ENCODE measurements at places on chromosomes 1 and 21.

GRCh38 chr1:41278076-41278475 lies 36.0 kb upstream of the SCMH1 start:
- DNase-seq: no peak

DNA sequence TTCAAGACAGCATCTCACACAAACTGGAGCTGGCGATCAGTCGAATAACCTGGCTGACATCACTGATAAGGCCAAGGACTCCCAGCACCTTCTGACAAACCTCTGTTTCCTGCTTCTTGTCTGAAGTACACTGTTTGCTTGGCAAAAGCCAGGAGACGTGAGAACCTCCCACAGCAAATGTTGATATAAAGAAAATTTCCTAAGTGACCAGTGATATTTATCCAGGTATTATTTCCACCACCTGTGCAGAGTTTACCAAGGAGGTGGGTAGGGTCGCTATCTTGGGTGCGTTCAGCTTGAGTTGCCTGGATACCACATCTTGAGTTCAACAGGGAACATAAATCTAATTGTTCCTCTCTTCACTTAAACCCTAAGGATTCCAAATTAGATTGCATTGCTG lies 72.9 kb downstream of the SETD4 start:
- no peak for DNase-seq

GRCh38 chr1:232704694-232705680 lies 75.1 kb upstream of the SIPA1L2 start:
- no peak for DNase-seq

DNA sequence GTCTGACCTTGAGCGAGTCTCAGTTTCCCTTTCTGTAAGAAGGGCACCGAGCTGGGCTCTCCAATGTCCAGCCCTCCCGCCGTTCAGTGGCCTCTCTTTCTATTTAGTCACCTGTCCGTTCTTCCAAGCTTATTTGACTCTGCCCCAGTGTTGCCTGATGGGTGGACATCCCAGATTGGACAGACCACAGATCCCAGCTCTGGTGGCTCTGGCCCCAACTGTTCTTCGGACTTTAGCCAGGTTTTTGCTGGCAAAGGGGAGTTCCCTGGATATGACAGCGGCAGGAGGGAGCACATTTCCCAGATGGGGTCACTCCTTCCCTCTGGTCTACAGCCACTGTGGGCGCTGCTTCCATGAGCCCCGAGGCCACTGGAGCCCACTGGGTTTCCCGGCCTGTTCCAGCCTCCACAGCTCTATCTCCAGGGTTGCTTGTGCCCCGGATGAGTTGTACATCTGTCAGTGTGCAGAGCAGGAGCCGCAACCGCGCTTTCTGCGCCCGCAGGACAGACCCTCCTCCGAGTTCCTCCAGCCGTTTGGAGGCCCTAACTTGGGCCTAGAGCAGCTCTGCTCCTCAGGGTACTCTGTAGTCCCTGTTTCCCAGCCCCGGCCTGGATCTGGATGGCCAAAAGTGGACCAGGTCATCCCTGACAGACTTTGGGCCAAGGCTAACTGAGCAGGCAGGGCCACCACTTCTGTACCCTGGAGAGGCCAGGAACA lies 3.8 kb downstream of the DMBX1 start:
- DNase-seq: no peak

- DNase-seq: no peak
These were observed 33.4 kb upstream of the PRKACB start for GRCh38 chr1:84110629-84111028.

- DNase-seq: no peak
These were observed 35.9 kb downstream of the TCP10L start for GRCh38 chr21:32549440-32549839.

DNA sequence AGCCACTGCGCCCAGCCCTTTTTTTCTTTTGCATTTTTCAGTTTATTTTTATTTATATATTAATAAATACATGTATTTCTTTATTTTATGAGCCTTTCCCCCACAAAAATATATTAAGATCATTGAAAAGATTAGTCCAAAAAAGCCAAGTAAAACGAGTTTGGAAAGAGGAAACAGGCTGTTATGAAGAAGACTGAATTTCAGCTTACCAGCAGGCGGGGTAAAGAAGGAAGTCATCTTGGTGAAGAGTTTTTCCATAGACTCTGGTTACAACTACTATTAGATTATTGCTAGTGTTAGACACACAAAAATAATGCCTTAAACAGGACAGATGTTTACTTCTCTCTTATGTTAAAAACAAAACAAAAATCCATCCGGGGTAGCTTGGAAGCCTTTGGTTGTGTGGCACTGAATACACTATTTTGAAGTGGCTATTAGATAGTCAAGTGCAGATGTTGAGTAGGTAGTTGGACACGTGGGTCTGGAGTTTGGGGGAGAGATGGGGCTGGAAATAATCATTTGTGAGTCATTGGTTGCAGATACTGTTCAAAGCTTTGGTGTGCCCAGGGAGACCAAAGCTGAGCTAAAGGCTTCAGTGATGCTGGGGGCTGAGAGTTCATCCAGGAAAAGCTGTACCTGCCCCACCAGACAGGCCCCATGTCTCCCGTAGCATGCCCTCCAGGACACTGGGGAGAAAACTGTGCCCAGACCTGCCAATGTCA lies 8.7 kb upstream of the LRRC71 start:
- no peak for DNase-seq

GRCh38 chr1:5998051-5998905 lies 6.1 kb upstream of the NPHP4 start:
- no peak for DNase-seq

DNA sequence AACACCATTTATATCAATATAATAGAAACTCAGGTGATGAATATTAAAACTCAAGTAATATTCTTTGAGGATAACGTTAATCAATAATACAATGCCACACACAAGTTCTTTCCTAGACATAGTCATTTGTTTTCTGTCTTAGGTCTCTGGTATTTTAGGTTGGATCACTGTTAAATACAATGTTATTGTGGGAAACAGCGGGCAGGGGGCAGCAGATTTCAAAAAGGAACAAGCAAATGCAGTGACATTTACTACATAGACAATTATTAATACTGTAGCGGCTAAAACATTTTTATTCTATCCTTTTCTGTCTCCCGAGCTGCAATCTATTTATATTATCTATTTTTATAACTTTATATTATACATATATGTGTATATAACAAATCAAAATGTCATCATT lies 186.4 kb upstream of the ZNHIT6 start:
- no peak for DNase-seq

GRCh38 chr1:63898428-63899196 lies 124.8 kb downstream of the ROR1 start:
- DNase-seq: no peak

GRCh38 chr1:87155170-87155569 lies 173.5 kb upstream of the LMO4 start:
- no peak for DNase-seq

DNA sequence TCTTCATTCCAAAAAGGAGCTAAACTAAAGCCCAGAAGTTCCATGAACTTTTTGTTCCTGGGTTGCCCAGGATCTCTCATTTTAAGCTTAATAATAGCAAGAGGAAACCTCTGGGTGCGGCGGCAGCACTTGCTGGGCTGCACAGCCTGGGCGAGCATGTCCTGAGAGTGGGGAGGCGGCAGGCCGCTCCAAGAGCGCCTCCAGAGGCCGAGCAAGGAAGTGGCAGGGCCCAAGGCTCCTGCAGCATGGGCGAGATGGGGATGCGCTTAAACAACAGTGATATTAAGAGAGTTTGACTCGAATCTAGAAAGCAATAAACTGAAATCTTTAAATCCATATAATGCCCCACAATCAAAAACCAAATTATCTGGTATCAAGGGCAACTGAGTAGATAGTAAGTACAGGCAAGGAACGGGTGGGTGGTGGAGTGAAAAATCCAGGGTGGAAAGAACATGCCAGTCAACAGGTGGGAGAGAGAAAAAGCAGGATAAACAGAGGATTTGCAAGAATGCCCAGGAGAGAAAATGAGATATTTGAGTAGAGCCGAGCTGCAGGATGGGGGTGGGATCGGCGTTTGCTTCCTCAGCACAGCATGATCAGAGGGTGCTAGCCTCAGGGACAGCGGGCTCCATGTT lies 14.1 kb upstream of the TNR start:
- DNase-seq: no peak

- no peak for DNase-seq
These were observed 510.5 kb downstream of the PLPP3 start for GRCh38 chr1:56068908-56069307.

DNA sequence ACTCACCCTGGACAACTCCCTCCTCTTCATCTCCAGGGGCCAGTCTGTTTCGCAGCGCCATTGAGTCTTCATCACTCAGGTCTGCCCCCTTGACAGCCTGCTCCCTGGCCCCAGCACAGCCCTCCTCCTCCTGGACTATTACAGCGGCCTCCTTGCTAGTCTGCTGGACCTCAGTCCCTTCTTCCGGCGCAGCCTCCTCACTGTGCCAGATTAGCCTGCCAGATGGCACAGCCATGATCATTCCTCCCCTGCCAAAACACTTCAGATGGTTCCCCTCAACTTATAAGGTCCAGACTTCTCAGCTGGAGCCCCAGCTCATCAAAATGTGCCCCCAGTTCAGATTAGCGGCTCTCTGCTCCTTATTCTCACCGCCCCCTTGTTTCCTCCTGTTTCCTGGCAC lies 7.0 kb upstream of the CELSR2 start:
- DNase-seq: no peak

- no peak for DNase-seq
These were observed 53.4 kb upstream of the KIAA1614 start for GRCh38 chr1:180859306-180859705.

DNA sequence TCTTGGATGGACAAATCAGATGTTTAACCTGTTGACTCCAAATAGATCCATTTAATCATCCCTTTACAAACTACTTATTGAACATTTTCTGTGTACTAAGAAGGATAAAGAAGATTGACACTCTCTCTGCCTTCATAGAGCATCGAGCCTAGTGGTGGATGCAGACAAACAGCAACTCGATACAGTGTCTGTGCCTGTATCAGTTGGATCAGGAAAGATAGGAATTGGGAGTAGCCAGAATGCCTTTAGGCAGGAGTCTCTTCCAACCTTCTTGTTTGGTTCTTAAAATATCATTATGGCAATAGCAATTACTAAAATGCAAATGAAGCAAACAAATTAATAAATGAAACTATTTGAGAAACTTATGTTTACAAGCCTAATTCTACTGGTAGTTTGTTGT lies 89.0 kb upstream of the RAVER2 start:
- no peak for DNase-seq

DNA sequence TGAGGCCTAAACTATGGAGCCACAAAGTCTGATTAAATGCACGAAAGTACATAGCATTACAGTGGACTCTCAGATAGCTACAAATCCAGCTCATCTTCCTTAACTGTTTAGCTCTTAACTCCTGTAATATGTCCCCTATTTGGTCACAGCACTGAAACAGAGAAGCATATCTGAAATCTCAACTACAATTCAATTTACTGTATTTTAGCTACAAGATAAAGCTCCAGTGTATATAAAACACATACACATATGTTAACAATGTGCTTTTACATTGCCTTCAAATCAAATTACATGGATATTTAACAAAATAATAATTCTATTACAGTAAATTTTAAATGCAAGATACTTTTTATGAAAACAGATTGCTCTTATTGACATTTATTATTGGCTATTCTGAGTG lies 849.3 kb upstream of the PRMT6 start:
- DNase-seq: no peak

- no peak for DNase-seq
These were observed 364.6 kb upstream of the PROX1 start for GRCh38 chr1:213623064-213623581.

GRCh38 chr1:198942466-198942865 lies 303.6 kb downstream of the PTPRC start:
- DNase-seq: no peak

DNA sequence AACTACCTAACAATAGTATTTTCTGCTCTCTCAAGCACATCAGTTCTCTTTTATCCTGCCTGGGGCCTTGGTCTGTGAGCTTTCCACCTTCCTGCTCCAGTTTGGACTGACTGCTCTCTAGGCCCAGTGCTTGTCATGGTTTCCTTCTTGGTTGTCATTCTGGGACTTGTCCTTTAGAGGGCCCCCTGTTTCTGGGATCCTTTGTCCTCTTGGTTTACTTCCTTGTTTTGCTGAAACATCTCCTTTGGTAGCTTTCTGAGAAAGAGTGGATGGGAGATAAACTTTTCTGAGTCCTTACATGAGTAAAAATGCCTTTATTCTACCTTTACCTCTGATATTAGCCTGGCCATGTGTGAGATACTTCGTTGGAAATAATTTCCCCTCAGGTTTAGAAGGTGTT lies 4.7 kb downstream of the SLC1A7 start:
- DNase-seq: no peak

DNA sequence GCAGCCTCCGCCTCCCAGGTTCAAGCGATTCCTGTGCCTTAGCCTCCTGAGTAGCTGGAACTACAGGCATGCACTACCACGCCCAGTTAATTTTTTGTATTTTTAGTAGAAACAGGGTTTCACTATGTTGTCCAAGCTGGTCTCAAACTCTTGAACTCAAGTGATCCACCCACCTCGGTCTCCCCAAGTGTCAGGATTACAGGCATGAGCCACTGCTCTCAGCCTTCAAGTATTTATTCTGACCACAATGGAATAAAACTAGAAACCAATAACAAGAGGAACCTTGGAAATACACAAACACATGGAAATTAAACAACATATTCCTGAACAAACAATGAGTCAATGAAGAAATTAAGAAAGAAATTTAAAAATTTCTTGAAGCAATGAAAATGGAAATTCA lies 32.7 kb upstream of the DR1 start:
- no peak for DNase-seq

GRCh38 chr1:156893048-156893953 lies at the start of gene PEAR1:
TSS of gene PEAR1 (plus strand) at chr1:156893718. CDS start at chr1:156903927, 10,209 bp downstream.
- DNase-seq: no peak

- DNase-seq: no peak
These were observed 8.9 kb upstream of the TNFRSF25 start for GRCh38 chr1:6474815-6475282.

DNA sequence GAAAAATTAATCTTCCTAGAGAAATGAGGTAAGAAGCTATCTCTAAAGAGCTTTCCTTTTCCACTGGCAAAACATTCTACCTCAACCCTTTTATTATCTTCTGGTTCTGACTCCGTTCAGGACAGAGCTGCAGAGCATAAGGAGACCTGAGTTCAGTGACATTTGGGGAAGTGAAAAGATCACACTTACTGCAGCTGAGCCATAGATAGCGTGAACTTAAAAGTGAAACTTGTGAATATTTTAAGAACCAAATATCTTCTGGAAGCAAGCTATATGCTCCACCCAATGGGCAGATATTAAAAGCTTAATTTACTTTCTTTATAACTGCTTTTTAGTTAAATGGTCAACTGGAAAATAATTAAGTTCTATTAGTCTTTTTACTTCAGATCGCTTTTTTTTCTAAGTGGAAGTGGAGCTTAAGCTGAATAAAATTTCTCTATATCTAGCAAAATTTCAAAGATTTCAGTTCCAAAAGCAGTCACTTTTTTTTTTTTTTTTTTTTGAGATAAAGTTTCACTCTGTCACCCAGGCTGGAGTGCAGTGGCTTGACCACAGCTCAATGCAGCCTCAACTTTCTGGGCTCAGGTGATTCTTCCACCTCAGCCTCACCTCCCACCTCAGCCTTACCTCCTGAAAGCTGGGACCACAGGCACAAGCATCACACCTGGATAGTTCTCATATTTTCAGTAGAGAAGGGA lies 11.9 kb downstream of the PTPN22 start:
- no peak for DNase-seq

- DNase-seq: no peak
These were observed 54.0 kb downstream of the PGBD5 start for GRCh38 chr1:230371923-230372703.
